Stimulated activated CD8-positive, alpha-beta memory T cell treated with anti-CD3 and anti-CD28 coated beads, Interleukin-2, amount 100 ng/mL, for 48 hours (primary cell): ENCODE measurements at places on chromosomes 6 and 20.

- DNase-seq: no peak
Measured at GRCh38 chr6:165689699-165690098, 26.7 kb upstream of the PDE10A start.

GRCh38 chr6:88867841-88868731 is 95.3 kb downstream of the RNGTT start:
- DNase-seq: no peak

DNA sequence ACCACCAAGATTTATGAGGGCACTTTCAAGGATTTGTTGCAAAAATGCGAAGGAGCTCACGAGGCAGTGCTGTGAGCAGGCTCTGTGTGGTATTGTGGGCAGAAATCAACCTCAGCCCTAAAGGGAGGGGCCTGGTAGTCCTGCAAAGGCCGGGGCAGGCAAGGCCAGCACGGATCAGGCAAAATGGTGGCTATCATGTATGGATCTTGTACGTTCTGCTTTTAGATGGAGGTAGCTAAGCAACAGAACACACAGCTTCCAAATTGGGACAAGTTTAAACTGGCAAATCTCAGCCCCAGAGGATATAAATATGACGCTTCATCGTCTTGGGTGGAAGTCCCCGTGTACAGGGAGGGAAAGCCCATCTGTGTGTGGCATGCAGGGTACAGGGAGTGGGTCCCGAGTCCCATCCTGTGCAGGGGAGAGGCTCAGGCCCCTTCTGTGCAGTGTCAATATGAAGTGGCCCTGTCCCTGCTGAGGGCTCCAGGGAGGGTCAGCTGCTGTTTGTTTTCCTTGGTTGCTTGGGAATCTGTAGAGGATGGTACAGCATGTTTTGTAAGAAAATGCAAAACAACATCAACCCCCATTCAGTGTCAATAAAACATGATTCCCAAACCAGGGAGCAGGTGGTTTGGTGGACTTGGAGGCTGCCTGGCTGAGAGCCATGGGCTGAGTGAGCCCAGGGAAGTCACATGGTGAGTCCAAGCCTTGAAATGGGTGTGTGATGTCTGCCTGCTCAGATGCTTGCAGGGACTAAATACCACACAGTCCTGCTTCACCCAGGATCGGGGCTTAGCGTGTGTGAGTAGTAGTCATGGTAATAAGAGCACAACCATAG is 113.0 kb downstream of the SYCP2 start:
- DNase-seq: no peak

DNA sequence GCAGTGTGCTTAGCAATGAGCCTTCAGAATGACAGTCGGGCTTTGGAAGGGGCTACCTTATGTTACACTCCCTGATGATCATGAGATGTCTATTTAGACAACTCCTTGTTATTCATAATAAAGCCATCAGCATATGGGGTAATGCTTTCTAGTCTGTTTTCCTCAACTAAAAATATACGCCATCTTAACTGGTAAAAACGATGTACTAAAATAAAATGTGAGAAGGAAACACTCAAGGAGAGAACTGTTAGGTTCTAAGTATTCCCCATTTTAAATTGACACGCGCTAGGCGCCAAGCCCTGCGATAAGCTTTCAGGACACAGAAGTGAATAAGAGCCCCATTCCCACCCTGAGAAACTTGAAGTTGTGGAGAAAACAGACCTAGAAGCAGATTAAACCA is 43.6 kb downstream of the SOD2 start:
- no peak for DNase-seq

- DNase-seq: no peak
Measured at GRCh38 chr6:30862156-30862875, 22.0 kb upstream of the DDR1 start.

- DNase-seq: no peak
Measured at GRCh38 chr6:55176958-55177357, 2.6 kb downstream of the HCRTR2 start.

DNA sequence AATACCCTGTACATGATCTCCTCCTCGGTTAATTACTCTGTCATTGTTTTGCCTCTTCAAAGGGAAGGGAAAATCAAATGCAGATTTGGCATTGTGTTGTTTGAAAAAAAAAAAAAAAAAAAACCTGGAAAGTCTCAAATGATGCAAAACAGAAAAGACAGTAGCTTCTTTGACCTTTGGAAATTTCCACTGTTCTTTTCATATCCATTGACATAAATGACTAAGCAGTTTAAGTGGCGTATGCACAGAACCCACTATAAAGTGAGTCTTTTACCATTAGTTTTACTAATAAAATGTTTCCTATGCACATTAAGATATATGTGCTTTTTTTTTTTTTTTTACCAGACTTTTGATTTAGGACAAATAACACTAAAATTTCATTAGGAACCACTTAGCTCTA is 704.3 kb downstream of the TFAP2A start:
- DNase-seq: no peak

DNA sequence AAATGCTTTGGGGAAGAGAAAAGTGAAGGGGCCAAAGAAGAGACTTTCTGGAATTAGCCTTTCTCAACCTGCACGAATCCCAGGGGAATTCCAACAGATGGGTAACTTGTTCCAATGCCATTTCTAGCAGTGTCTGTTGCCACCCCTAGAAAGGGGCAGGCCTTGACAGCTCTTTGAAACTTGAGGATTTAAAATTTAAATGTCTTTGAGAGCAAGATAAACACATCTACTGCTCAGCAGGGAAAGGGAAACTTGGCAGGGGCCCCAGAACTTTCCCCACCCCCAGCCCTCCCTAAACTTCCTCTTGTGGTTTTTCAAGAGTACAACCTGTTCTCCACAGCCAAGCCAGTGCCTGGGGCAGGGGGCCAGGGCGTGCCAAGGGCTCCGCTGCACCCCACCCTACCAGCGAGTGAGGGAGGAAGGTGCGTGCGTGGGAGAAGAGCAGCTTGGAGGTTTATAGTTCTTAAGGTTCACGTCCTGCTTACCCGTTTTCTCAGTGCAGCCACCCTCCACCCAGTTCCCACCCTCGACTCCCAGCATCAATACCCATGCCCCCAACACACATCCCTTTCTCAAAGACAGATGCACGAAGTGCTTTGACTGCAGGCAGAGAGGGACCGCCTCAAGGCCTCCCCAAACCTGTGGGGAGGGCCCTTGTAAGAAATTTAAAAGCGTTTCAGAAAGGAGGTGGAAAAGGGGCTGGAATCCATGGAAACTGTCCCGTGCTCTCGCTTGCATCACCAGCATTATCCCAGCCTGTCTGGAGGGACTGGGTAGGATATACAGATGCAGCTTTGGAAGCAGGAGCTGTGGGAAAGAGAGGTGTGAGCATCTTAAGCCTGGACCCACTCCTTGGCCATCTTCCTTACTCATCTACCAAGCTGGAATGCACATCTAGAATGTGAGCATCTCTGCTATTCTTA is 4.5 kb upstream of the TAF8 start:
- peak; percentile 60 for DNase-seq

DNA sequence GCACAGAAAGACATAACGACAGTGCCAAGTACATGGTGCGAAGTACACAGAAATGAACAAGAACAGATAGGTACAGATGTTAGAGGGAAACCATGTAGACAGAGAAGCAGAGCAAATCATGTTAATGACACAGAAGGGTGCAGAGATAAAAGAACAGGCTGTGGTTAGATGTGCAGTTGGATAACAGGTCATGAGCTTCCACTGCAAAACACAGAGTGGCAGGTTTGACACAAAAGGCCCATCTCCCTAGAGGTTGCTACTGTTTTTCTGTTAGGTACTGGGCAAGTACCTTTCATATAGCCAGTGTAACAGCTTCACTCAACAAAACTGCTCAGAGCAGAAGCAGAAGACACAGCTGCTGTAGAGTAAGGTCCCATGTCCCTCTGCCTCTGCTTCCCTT is 84.6 kb downstream of the AK9 start:
- no peak for DNase-seq

DNA sequence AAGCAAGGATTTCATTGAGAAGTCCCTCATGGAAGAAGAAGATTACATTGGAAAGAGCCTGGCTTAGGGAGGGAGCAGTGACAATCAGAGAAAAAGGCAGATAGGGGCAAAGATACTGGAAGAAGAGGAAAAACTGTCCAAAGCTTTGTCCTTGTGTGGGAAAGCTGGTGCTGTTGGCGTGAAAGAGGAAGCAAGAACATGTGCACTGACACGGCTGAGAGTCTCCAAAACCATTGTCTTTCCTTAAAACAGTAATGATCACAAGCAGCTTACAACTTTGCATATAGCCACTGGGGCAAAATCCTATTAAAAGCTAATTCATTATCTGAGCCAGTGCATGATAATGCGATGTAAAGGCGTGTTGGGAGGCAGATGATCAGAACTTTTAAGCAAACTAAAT is 85.1 kb upstream of the ESR1 start:
- no peak for DNase-seq

DNA sequence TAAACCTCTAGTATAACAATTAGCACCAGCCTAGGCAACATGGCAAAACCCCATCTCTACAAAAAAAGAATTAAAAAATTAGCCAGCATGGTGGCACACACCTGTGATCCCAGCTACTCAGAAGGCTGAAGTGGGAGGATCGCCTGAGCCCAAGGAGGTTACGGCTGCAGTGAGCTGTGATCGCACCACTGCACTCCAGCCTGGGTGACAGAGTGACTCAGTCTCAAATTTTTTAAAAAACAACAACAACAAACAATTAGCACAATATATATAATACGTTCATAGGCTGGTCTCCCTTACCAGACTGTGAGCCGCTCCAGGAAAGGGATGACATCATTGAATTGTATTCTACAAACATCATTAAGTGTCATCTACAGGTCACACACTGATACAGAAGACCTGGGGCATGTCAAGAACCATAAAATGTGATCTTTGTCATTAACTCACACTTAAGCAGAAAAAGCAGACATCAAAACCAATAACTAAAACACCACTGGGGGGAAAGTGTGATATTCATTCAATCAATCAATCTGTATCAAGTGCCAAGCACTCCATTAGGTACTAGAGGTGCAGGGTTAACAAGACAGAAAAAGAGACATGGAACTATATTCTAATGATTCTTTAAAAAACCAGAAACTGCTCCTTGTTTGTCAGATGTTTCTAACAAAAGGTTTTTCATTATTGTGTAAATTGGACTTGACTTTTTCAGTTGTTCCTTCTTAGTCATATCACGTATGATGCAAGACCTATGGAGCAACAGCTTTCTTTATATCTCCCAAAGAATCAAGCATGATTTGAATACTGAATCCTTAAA is 17.8 kb downstream of the MAP3K5 start:
- DNase-seq: no peak

DNA sequence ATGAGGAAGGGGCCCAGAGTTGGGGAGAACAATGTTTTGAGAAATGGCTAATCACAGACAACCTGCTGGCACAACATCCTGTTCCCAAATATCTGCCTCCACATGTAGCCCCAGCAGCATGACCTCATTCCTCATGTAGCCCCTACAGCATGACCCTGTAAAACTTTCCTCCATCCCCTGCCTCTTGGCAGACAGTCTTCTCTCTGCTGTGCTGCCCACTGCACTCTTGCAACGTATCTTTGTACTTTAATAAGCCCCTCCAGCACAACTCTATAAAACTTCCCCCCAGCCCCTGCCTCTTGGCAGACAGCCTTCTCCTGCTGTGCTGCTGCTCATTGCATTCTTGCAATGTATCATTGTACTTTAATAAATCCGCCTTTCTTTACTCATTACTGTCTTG is 278.8 kb downstream of the HDGFL1 start:
- DNase-seq: no peak

DNA sequence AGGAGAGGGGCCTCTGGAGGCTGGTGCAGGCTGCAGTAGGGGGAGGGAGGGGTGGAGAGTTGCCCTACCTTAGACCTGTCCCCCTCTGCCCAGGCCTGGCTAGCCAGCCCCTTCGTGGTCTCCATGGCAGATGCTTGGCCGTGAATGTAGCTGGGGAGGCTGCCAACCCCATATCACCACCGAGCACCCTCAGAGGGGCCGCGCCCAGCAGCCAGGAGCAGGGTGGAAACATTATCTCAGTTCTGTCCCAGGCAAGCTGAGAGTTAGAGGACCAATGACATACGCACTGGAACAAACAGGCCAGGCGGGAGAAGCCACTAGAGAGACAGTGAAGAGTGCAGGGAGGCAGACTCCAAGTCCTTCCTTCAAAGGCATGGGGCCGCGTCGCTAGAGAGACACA is 66.5 kb downstream of the LRFN2 start:
- DNase-seq: no peak

DNA sequence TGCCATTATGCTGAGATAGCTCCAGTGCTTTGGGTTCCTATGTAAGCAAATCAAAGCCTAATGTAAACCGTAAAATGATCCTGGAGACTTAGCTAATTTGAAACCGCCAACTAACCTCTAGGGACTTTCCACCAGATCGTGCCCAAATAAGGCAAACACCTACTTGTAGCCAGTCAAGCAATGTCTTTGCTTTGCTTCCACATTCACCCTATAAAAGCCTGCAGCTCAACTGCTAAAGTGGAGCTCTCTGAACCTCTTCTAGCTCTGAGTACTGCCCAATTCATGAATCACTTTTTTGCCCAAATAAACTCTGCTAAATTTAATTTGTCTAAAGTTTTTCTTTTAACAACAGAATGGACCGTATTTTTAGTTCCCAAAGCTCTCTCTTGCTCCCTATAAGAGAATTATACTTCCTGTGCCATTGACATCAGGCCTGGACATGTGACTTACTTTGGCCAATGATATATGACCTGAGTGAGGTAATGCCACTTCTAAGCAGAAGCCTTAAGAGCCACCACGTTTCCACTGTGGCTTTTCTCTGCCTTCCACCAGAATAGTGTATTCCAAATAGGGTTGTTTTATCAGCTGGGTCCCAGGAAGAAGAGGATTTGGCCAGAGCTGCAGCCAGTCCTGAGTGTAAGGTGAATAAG is 34.8 kb upstream of the PSMF1 start:
- no peak for DNase-seq

DNA sequence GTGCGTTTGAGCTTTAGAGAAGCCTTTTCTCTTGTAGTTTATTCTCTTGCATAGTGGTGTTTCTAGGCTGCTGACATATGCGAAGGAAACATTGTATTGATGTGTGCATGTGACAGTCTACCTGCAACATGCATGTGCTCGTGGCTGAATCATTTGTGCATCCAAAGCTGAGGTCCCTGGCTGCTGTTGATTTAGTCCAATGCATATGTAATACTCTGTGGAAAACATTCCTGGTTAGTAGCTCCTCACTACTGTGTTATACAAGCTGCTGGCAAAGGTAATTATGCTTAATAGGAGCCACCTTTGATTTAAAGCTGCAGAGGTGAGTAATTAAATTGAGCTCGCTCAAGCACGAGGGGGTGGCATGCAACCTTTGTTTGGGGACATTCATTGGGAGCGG is 24.5 kb downstream of the TSHZ2 start:
- DNase-seq: no peak

DNA sequence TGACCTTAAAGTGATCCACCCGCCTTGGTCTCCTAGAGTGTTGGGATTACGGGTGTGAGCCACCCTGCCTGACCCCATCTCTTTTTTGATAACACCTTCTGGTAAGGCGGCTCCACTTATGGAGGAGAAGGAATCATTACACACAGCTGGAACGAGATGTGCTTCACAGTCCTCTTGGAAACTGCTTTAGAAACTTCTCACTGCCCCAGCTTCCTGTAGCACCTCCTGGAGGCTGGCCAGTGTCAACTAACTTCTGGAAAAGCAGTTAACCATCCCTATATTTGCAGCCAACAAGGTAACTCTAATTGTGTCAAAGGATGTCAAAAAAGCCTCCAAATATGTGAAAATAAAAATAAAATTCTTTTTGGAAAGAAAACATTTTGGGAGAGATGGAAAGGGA is 48.8 kb upstream of the BCLAF1 start:
- DNase-seq: no peak
